ENCODE measurements at places on chromosomes 12 and 14.

GRCh38 chr12:92418381-92418780, 272.7 kb upstream of the BTG1 start:
- no peak for DNase-seq

GRCh38 chr12:106764220-106764619, 10.3 kb upstream of the RIC8B start:
- no peak for DNase-seq

- no peak for DNase-seq
Measured at GRCh38 chr12:18492372-18493025, 231.2 kb downstream of the PIK3C2G start.

DNA sequence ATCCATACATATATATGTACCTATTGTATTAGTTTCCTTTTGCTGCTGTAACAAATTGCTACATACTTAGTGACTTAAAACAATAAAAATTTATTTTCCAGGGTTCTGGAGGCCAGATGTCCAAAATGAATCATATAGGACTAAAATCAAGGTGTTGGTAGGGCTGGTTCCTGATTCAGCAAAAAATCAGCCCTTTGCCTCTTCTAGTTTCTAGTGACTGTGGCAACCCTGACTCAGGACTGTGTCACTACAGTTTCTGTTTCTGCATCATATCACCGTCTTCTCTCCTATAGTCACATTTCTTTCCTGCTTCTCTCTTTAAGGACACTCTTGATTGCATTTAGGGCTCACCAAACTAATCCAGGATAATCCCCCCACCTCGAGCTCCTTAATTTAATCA, 386.3 kb upstream of the TBX3 start:
- DNase-seq = no peak

DNA sequence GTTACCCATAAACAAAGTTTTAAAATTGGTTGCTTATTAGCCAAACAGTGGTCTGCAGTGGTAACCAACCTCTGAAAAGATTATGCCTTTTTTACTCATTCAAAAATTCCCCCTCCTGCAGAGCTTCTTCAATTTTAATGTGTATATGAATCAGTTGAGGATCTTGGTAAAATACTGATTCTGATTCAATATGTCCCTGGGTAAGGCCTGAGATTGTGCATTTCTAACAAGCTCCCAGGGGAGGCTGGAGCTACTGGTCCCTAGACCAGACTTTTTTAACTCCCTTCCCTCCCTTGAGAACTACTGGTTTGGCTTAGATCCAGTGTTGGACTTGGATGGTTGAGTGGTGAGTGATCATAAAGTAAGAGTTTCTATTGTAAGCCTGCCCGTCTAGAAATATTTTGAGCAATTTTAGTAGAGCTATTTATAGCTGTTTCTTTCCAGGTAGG, 90.2 kb downstream of the FUT8 start:
- DNase-seq = no peak

GRCh38 chr14:68616221-68616902, 176.5 kb downstream of the ZFP36L1 start:
- DNase-seq = no peak

DNA sequence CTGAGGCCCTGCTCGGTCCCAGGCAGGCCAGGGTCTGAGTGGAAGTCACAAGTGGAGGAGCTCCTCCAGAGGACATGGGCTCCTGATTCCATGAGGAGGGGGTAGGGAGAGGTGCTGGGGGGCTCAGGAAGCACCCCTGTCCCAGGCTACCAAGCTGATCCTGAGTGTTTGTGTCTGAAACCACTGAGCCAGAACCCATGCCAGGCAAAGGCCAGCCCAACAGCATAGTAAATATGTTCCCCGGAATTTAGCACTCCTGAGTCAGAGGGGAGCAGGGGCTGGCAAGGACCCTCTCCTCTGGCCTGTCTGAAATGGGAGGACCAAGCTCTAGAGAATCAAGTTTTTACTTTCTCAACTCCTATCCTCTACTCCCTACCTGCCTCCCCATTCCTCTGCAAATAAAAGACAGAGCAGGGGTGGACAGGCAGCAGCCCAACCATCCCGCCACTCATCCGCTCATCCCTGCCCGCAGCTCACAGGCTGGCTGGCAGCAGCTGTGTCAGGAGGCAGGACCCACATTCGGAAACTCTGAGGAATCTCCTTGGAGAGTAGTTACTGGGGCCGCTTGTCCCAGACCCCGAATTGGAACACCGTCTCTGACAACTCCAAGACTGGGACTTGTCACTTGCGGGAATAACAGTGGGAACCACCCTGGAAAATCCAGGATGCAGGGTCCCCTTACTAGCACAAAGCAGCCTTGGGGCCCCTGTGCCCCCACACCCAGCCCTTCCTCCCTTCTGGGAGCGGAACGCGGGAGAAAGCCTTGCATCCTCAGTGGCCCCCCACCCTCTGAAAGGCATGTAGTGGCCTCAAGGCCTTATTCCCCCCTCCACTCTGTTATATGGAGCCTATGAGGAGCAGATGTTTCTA, 102.5 kb downstream of the ZFP36L1 start:
- DNase-seq = no peak

DNA sequence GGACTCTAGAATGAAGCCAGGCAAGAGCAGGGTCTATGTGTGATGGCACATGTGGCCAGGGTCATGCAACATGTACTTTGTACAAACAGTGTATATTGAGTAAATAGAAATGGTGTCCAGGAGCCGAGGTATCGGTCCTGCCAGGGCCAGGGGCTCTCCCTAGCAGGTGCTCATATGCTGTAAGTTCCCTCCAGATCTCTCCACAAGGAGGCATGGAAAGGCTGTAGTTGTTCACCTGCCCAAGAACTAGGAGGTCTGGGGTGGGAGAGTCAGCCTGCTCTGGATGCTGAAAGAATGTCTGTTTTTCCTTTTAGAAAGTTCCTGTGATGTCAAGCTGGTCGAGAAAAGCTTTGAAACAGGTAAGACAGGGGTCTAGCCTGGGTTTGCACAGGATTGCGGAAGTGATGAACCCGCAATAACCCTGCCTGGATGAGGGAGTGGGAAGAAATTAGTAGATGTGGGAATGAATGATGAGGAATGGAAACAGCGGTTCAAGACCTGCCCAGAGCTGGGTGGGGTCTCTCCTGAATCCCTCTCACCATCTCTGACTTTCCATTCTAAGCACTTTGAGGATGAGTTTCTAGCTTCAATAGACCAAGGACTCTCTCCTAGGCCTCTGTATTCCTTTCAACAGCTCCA, 39.6 kb downstream of the DAD1 start:
- DNase-seq = no peak

DNA sequence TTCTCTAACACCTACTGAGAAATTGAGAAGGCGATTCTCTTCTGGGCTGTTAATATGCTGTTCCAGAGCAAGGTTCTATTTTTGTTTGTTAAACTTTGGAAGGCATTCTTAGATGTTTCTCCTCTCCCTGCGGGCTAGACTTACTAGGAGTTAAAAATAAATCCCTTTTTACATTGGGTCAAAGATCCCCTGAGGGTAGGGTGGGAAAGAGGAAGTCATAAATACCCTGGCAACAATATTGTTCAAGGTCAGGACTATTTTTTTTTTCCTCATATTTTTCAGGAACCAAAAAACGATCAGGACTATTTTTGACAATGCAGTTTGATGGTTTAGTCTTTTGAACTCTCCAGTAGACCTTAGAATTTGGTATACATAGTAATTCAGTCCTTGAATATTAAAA, 12.0 kb upstream of the SLC2A14 start:
- DNase-seq = no peak

- DNase-seq = no peak
Measured at GRCh38 chr12:21941506-21942376, 515 bp upstream of the ABCC9 start.

DNA sequence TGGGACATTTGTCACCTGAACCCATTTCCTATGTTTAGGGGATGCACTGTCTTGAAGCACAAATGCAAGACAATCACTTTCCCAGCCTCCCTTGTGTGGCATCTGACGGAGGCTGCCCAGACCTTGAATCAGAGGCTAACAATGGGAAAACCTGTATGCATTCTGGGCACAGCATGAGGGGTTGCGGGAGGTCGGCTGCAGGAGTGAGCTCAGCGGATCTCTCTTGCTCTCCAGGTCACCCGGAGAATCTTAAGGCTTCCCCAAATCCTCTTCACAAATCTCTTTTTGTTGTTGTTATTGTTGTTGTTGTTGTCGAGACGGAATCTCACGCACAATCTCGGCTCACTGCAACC, 15.3 kb downstream of the NFKBIA start:
- DNase-seq = no peak

DNA sequence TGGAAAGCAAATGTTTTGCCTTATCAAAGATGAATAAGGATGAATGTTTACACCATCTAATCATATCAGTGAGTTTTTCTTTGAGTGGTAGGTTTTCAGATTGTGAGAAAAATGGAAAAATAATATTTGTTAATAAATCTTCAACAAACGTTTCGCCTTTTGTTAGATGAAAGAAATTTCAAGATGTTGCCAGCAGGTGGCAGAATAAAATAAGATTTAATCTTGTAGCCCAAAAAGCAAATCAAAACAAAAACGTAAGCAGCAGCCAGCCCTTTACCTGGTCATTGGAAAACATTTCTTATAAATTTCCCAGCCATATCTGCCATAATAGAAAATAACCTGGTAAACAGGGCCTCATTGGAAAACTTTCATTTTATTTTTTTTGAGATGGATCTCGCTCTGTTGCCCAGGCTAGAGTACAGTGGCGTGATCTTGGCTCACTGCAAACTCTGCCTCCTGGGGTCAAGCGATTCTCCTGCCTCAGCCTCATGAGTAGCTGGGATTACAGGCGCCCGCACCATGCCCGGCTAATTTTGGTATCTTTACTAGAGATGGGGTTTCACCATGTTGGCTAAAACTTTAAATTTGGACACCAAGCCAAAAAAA, 15.4 kb upstream of the TMEM120B start:
- DNase-seq = no peak

- DNase-seq = no peak
Measured at GRCh38 chr12:114218136-114218535, 187.8 kb downstream of the TBX5 start.

Measured in CD4-positive, alpha-beta T cell treated with Interferon gamma for 1 hour (primary cell).